NCI-H1105 (cell line): ENCODE measurements at places on chromosomes 2 and 18.

DNA sequence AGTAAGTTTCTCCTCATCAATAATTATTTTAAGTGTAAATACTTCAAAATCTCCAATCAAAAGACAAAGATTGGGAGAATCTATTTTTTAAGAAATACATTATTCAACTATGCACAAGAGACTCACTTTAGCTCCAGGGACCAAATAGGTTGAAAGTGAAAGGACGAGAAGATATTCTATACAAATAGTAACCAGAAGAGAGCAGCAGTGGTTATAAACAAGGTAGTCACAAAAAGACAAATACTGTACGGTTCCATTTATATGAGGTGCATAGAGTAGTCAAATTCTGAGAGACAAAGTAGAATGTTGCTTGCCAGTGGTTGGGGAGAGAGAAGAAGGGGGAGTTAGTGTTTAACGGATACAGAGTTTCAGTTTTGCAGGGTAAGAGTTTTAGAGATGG is 69.8 kb downstream of the POU3F3 start:
- no peak for DNase-seq

- DNase-seq: no peak
Measured at GRCh38 chr18:22558945-22559385, 141.2 kb upstream of the CTAGE1 start.

DNA sequence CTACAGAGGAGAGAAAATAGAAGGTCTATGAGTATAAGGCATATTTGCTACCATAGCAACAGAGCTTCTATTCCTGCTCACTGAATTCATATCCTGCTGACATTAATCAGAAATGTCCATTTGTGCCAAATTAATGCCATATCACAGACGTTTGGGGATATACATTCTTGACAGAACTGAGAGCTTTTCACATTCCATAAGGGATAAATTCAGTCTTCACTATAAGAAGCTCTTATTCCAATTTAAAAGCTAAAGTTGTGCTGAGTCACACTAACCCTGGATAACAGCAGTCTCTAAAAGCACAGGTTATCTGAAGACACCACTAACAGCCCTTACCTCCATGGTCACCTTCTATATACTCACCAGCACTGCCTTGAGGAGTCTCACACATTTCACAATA is 178.1 kb downstream of the RAB3GAP1 start:
- no peak for DNase-seq

- no peak for DNase-seq
Measured at GRCh38 chr2:3406501-3406900, 27.0 kb downstream of the TRAPPC12 start.

- DNase-seq: no peak
Measured at GRCh38 chr18:60746491-60746890, 373.9 kb upstream of the MC4R start.

GRCh38 chr2:79368116-79368630 is 144.7 kb upstream of the CTNNA2 start:
- DNase-seq: no peak

- no peak for DNase-seq
Measured at GRCh38 chr2:120847700-120848321, 112.1 kb downstream of the GLI2 start.

- DNase-seq: no peak
Measured at GRCh38 chr2:52477166-52477565, 1290.4 kb upstream of the CHAC2 start.

DNA sequence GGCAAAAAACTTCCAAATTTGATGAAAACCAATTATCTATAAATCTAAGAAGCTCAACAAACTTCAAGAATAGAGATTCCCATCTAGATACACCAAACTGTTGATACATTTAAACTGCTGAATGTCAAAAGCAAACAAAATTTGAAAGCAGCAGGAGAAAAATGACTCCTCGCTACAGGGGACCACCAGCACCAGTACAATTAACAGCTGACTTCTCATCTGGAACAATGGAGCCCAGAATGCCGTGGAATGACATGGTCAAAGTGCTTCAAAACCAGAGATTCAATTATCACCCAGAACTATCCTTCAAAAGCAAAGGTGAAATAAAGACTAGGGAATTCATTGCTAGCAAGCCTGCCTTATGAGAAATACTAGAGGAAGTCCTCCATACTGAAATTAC is 11.6 kb downstream of the SRSF7 start:
- DNase-seq: no peak
